Kidney capillary endothelial cell (primary cell): ENCODE measurements at places on chromosomes 3 and 15.
A peak's percentile ranks its signal among the peaks of the same experiment; 100 is the strongest.

- no peak for DNase-seq
Observed at GRCh38 chr15:74390647-74391288, 23.3 kb upstream of the CYP11A1 start.

- DNase-seq, result no peak
Observed at GRCh38 chr3:64167868-64168267, 57.4 kb downstream of the PRICKLE2 start.

DNA sequence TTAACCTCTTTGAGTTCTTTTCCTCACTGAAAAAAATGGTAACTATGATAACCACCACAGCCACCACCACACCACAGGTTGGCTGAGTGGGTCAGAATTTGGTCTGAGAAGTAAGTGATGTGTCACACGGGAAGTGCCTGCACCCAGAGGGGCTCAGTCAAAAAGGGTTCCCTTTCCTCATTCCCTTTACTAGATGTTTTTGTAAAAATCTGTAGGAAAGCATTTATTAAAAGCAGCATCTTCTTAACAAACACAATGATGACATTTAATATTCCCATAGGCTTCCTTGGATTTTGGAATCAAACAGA lies 23.2 kb downstream of the CFAP92 start:
- peak; percentile 19 for DNase-seq

- DNase-seq, result no peak
Observed at GRCh38 chr3:122598151-122598550, 20.7 kb downstream of the PARP15 start.

GRCh38 chr3:71031914-71032521 lies 551.5 kb downstream of the FOXP1 start:
- no peak for DNase-seq

- peak; percentile 94 for DNase-seq
Observed at GRCh38 chr3:136142592-136142991, 53.5 kb downstream of the MSL2 start.

GRCh38 chr3:14837878-14838258 lies 19.1 kb downstream of the FGD5 start:
- no peak for DNase-seq

DNA sequence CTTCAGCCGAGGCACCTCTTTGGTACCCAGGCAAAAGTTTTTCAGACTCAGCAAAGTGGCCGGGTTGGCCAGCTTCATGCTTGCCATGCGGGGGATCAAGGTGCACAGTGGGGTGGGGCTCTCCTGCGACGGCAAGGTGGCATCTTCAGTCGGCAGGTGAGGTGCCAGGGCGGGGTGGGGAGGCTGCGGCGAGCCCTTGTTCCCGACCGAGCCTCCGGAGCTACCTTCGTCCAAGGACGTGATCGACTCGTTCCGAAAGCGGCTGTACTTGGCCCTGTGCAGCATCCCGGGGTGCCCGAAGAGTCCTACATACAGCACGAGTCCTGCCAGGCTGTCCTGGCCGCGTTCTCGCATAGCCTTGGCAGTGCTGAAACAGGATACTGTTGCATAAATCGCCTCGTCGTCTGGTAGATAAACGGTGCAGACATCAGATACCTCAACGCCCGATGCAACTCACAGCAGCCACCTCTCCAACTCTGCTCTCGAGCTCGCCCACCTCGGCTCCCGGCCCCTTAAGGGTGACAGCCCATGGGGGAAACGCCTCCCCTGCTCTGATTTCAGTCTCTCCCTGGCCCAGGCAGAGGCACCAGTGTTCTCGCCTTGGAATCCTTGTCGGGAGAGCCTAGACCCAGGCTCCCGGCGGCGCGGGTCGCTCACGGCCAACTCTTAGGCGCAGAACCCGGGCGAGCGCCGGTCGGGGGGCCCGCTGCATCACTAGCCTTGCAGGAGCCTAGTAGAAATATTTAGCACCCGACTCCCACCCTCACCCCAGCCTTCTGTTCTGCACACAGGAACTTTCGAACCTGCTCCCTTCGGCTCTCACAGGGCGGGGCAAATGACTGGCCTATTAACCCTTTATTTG lies 826 bp downstream of the SHC4 start:
- DNase-seq, result peak; percentile 20

DNA sequence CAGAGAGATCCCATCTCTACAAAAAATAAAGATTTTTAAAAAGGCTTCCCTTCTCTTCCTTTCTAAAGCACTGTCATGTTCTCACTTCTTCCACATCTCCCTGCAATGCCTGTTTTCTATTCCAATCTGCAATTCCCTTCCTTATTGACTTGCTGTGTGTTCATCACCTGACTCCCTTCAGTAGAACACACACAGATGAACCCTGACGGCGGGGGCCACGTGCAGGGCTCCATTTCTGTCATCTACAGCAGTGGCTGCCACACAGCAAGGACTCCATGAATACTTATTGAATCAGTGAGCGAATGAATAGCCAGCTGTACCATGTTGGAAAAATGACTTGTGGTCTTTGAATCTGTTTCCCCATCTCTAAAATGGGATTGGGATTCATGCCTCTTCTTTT lies 26.1 kb downstream of the BHLHE40 start:
- no peak for DNase-seq
